ENCODE measurements at places on chromosomes 12 and 14.

- DNase-seq, result no peak
These were observed 37.0 kb upstream of the INF2 start for GRCh38 chr14:104652386-104652785.

DNA sequence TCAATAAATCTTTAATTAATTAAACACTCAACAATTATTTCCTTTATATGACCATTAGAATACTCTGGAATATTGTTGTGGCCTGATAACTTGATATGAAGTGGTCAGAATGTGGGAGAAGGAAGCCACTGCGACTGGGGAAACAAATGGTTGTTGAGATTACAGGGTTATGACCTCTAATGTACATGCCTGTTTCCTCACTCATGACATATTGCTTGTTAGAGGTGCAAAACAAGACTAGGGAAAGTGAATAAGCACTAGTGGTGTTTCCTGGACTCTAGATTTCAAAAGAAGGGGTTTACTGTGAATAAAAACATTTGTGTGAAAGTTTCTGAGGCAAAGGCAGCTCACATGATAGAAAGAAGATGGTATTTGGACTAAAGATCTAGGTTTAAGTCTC is 53.3 kb downstream of the STAB2 start:
- DNase-seq, result no peak

GRCh38 chr12:49791700-49792099 is 36.5 kb downstream of the NCKAP5L start:
- DNase-seq, result no peak

- no peak for DNase-seq
These were observed 243.5 kb downstream of the FBXL14 start for GRCh38 chr12:1350934-1351240.

GRCh38 chr12:95674163-95674562 is 116.4 kb downstream of the NTN4 start:
- no peak for DNase-seq

DNA sequence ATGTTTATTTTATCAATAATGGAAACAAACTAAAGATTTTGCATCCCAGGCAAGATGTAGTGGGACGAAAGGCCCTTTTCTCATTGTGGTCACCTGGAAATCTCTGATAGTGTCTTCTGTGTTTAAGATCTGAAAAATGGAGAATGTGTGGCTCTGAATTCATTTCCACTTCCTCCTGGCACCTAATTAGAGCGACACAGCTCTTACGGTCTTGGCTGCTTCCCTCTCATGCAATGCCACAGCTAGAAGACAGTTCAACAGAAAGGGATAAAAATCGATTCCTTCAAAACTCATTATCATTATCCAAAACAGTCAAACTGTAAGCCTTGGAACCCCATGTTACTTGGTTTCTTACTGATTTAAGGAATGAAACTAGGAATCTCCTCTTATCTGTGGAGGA is 9.3 kb downstream of the ST8SIA1 start:
- no peak for DNase-seq

GRCh38 chr14:61475316-61475715 is 153.9 kb downstream of the PRKCH start:
- DNase-seq, result peak; percentile 80

Measured in astrocyte of the spinal cord (primary cell).